Esophagus squamous epithelium (tissue), 5 donors: ENCODE measurements at places on chromosomes 11 and 22.
A peak's percentile ranks its signal among the peaks of the same experiment; 100 is the strongest.

DNA sequence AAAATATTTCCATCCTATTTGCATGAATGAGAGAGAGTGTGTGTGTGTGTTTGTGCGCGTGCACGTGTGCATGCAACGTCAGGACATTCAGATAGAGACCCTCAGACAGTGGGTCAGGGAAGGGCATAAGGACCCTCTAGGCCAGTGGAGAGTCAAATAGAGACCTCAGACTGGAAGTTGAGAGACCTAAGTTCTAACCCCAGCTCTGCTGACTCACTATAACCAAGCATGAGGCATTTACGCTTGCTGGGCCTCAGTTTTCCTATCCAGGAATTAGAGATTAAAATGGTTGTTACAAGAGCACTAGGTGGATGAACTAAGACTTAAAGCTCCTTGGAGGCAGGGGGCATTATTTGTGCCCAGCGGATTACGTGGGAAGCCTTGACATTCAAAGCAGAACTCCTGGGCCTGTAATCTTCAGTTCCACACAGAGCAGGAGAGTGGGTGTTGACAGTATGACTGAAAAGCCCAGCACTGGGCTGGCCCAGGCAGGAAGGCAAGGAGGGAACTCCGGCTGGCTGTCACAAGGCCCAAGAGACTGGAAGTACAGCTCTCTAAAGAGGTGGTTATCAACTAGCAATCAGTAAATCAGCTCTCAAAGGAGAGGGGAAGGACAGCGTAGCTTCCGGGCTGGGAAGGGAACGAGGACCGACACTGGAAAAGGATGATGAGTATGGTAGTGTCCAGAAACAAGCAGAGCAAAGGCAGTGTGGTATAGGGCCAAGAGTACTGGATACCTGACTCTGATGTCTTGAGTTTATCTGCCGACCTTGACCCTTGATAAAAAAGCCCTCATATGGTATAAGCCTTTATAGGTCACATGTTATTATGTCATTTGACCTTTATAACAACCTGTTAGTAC is 9.2 kb downstream of the RHOG start:
- no peak for DNase-seq

- DNase-seq, result no peak
Observed at GRCh38 chr11:108624196-108624925, 30.8 kb upstream of the EXPH5 start.

GRCh38 chr11:72764503-72764902 is 12.3 kb upstream of the ARAP1 start:
- no peak for DNase-seq

DNA sequence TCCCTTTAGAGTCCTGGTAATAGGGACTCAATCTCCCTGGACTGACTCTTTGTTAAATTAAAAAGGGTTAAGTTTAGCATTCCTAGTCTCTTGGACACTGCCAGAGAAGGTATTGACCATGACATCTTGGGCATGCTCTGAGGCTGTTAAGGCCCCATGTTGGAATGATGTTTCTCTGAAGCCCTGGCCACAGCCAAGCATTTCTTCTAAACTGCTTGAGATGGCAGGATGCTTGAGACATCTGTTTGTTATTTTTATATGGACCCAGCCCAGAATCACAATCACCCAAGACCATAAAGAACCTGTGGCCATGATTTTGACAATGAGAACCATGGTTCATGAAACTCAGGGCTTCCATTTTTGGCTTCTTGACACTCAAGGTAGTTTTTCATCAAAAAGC is 5.5 kb upstream of the ANKK1 start:
- DNase-seq, result no peak

- no peak for DNase-seq
Observed at GRCh38 chr22:49208768-49209252, 618.9 kb downstream of the BRD1 start.

DNA sequence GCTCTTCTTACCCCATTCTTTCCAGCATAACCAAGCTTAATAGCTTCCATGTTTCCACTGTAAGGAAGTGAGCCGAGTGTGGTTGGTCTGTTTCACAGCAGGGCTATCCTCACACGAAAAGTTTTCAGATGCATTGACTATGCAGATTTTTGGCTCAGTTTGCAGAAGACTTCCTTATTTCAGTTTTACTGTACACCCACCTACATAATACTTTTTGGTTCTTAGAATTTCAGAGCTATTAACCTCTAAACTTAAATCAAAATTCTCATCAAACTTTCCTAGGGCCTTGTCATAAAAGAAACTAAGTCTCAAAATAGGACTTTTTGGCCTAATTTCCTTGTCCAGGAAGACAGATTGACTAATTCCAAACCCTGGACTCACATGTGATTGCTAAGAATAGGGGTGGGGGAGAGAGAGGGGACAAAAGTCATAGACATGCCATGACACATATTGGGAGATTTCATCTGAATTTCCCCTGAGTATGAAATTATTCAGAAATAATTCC is 7.3 kb upstream of the EHF start:
- DNase-seq, result no peak

GRCh38 chr11:110654456-110654855 is 57.8 kb downstream of the ARHGAP20 start:
- DNase-seq, result no peak

- DNase-seq, result no peak
Observed at GRCh38 chr22:23903328-23903971, 9.3 kb downstream of the MIF start.

DNA sequence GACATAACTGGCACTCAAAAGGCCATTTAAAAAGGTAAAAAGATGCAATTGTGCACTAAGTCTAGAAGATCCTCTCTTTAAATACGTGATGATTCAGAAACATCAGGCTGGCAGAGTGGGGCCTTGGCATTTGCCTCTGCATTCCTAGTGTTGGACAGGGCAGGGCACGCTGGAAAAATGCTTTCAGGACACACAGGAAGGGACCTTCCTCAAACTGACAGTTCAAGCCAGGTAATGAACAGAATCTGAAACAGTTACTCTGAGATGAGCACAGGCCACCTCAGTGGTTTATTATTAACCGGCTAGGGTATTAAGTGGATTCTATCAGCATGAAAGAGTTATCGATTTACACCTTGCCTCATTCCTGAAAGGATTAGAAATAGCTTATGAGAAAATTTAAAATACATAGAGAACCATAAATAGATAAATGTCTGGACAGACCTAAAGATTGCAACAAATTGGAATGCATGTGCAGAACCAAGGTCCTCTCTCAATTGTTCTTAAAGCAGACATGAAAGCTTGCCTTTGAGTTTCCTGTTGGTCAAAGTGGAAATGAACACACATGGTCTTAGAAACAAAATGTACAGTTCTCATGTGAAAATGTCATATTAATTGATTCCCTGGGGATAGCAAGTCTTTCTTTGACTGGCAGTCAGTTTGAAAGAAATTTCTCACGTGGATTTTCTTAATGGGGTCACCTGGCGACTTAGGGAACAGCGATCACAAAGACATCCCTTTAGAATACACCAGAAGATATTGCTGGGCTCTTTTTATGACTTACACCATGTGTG is 21.5 kb upstream of the CSNK2A3 start:
- DNase-seq, result no peak

DNA sequence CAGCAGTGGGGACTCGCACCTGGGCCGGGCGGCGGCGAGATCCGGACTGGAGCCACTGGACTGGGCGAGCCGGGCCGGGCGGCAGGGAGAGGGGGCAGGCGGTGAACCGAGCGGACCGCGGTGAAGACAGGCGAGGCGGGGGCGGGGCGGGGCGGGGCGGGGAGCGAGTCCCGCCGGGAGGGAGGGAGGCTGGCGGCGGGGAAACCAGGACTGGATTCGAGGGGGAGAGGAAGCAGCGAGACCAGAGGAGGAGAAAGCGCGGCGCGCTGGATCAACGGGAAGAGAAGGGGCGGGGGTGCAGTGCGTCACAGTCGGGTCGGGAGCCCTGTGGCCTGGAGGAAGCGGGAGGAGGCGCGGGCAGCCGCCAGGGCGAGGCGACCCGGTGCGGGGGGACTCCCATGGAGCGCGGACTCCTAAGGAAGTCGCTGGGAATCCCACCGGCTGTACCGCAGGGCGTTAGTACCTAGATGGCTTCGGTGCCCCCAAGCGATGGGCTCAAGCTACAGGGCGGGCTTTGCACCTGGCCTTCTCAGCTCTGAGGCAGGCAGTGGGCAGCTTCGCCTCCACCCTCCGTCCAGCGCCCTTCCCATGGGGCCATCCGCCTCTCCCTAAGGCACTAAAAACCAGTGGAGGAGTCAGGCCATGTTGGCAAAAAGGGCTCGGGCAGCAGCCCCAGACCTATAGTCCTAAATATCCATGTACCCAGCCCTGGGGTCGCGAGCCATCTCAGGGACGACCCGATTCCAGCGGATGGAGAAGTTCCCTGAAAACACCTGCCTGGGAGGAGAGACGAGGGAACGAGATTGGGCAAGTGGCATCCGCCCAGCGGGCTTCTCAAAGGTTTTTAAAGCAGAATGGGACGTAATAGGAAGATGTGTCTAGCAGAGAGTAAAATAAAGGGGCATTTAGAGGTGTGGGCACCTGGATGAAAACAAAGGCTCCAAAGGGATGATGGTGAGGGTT is at the start of gene TMEM121B:
TSS of gene TMEM121B (minus strand) at position 128 of the 963 bp plus-strand sequence. CDS start 233 bp downstream, outside the sequence.
- DNase-seq, result no peak

- DNase-seq, result no peak
Observed at GRCh38 chr22:45865561-45866125, 111.3 kb downstream of the WNT7B start.

- DNase-seq, result peak; percentile 41
Observed at GRCh38 chr11:73288873-73289707, 17.0 kb downstream of the P2RY6 start.

DNA sequence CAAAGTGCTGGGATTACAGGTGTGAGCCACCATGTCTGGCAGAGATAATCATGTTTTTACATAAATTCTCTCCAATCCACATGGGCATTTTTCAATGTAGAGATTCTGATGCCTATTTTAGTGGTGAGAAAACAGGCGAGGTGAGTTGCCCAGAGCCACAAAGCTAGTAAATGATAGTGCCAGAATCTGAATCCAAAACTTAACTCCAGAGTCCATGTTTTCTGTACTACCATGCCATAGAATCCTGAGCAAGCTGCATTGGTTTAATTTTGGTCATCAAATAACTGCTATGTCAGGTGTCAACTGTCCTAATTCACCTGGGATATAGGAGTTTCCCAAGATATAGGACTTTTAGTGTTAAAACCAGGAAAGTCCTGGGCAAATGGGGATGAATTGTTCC is 13.6 kb downstream of the NEFH start:
- no peak for DNase-seq

- no peak for DNase-seq
Observed at GRCh38 chr11:119051440-119052162, 5.4 kb downstream of the HYOU1 start.

GRCh38 chr22:29883045-29883774 is at the start of gene MTMR3:
MTMR3 (plus strand) TSS chr22:29883174; CDS start chr22:29971060, 87,886 bp downstream.
- peak; percentile 36 for DNase-seq

DNA sequence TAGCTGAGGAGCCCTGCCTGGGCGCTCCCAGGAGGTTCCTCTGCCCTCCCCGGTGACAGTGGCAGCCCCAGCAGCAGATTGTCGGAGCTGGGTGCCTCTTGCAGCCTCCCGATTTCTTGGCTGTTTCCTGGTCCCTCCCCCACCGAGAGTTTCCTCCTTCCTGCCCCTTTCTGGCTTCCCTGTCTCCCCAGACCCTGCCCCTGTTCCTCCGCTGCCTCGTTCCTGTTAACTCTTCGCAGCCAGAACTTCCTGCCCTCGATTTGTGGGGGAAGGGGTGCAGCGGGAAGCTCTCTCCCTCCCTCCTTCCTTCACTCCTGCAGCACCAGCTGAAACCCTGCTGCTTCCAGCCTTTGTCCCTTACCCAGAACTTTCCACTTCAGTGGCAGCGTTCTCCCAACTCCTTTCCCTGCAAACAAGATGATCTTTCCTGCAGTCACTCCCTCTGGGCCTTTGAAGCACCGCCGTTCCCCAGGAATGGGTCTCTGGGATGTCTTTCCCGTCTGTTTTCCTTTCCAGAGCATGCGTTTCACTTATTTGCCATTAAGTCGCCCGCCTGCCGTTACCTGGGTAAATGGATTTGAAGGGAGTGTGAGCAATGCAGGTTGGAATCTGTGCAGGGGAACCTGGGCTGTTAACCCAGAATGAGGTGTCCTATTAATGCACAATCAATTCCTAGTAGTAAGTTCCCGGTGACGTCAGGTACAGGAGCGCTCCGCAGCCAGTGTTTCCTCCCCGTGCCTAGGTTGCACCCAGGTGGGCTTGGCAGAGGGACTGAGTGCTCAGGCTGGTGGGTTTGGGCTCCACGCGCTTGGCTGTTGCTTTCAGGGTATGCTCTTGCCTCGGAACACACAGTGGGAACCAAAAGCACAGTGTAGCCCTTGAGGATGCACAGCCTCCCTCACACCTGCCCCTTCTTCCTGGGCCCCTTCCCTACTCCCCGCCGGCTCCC is 4.3 kb downstream of the GRK2 start:
- no peak for DNase-seq

GRCh38 chr11:84476581-84476980 is 1150.6 kb downstream of the DLG2 start:
- DNase-seq, result no peak

- DNase-seq, result no peak
Observed at GRCh38 chr11:100687630-100688395, 725 bp downstream of the ARHGAP42 start.

DNA sequence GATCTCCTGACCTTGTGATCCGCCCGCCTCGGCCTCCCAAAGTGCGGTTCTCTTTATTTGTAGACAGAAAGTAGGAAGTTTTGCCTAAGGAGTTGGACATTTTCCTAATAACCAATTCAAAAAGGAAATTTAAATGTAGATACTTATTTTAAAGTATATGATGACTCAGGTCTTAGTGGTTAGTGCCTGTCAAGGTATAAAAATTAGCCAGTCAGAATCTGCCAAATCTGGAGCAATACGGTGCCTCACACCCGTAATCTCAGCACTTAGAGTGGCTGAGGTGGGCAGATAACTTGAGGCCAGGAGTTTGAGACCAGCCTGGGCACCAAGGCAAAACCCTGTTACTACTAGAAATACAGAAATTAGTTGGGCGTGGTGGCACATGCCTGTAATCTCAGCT is 86.7 kb upstream of the RASSF10 start:
- DNase-seq, result no peak

- DNase-seq, result no peak
Observed at GRCh38 chr11:116742104-116742503, 30.7 kb downstream of the BUD13 start.
